AG04450 (cell line): ENCODE measurements at places on chromosomes 5 and 9. TPM values are rescaled to one million over a fixed set of nuclear protein-coding genes. Genes with fewer than 3 reads are reported as not detected.

DNA sequence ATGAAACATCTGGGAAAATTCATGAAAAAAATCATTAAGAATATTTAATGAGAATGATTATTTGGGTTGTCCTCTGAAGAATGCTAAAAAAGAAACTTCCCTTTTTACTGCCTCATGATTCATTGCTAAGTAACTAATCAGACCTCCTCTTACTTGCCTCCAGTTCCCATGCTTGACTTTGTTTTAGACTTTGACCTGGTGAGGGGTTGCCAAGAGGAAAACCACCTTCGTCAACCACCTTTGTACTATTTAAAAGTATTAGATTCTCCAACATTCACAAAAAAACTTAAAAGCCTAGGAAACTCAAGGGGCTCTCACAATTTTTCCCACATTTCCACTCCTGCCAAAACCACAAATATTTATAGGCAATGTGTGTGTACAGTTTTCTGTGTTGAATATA lies 115.2 kb upstream of the ST8SIA4 start:
- no peak for DNase-seq

DNA sequence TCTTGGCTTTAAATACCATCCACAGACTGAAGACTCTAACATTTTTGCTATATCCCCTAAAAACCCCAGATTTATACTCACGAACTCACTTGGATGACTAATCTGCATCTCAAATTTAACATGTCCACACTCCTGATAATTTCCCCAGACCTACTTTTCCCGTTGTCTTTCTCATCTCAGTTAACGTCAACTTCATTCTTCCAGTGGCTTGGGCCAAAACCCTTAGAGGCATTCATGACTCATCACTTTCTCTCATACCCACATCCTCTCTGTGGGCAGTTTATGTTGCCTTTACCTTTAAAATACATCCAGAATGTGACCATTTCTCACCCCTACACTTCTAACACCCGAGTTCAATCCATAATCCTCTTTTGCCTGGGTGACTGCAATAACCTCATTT lies 96.7 kb downstream of the EDIL3 start:
- peak; percentile 44 for DNase-seq

- no peak for DNase-seq
These were observed 3.1 kb upstream of the HRH2 start for GRCh38 chr5:175654807-175655206.

GRCh38 chr5:33417632-33418031 lies 23.1 kb upstream of the TARS1 start:
- no peak for DNase-seq

DNA sequence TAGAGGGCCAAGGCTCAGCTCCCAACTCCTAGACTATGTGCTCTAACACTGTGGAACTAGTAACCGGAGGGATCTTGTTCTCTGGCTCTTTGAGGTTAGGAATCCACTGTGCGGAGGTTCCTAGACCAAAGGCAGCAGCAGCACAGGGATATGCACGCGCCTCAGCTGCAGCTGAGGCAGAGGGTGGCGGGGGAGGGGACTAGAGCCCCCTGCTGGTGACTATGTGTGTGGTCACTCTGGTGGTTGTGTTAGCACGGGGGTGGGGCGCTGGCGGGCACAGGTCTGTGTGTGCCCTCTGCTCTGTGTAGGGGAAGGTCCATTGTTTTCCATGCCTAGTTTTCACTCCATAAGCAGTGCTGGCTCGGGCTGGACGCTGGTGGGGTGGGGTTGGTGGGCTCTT lies 458.0 kb upstream of the IZUMO3 start:
- no peak for DNase-seq

DNA sequence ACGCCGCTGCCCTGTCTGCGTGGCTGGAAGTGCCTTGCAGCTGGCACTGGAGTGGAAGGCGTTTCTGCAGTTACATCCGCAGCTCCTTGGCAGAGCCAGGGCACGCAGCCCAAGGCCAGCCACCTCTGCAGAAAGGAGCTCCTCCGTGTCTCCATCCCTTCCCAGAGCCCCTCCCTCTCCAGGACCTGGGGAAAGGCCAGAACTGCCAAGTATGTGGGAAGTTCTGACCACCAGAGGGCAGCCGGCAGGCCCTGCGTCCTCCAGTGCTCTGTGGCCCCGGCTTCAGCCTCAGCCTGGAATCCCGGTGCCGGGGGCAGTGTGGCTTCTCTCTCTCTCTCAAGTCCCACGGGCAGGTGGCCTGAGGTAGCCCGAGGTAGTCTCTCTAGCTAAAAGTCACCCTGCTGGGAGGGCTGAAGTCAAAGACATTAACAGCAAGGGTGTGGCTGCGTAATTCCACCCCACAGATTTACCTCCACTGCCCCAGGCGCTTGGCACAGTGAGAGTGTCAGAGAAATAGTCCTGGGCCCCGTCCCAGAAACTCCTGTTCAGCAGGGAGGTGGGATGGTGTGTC lies 101.7 kb upstream of the FCN2 start:
- DNase-seq = no peak

The ZBTB26 gene
- 8.2 and 9.6 TPM in 2 replicates for polyA plus RNA-seq

- no peak for DNase-seq
These were observed 138.4 kb upstream of the DAPK1 start for GRCh38 chr9:87359264-87359663.

DNA sequence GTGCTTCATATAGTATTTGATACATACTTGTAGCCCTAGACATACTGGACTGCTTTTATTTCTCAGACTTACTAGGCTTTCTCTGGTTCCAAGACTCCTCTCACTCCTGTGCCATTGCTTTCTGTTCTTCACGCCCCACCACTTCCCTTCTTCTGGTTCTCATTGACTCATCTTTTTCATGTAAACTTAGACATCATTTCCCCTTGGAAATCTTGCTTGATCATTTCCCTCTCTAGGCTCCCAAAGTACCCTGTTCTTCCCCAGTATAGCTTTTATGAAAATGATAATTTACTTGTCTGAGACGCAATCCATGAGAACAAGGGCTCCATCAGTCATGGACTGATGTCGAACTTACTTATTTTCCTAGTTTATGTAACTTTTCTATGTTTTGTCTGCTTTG lies 83.5 kb downstream of the TLR4 start:
- DNase-seq = no peak

GRCh38 chr5:33227247-33227646 lies 213.5 kb upstream of the TARS1 start:
- no peak for DNase-seq

DNA sequence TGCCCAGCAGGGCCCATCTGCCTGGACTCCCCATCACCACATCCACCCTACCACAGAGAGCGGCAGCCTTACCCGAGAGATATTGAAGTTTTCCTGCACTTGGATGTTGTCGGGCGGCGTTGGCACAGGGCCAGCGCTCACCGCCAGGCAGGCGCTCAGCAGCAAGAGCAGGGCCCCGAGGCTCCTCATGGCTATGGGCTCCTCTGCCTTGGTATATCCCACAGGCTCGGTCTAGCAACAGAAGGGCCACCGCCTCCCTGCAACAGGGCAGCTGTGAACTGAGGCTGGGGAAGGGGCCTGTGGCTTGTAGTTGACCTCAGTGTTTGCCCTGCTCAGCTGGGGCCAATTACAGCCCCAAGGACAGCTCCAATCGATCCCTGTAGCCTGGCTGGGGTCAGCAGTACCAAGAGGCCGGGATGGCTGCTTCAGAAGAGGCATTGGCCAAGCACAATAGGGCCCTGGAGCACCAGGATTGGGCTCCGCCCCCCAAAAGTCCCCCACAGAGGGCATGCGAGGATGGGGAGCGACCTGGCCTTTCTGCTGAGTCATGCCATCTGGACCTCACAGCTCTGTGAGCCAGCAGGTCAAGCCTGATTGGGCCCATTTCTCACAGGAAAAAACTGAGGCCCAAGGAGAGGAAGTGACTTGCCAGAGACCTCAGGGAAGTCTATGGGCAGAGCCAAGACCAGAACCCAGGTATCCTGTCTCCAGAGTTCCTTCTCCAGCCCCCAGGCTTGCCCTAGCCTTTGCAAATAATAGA lies at the start of gene AMBP:
Gene AMBP, minus strand, starts transcription at position 280 of the 760 bp plus-strand sequence. Its CDS starts 91 bp downstream, at position 189.
- no peak for DNase-seq

GRCh38 chr9:133023117-133023890 lies 7.5 kb upstream of the GTF3C5 start:
- DNase-seq = no peak

DNA sequence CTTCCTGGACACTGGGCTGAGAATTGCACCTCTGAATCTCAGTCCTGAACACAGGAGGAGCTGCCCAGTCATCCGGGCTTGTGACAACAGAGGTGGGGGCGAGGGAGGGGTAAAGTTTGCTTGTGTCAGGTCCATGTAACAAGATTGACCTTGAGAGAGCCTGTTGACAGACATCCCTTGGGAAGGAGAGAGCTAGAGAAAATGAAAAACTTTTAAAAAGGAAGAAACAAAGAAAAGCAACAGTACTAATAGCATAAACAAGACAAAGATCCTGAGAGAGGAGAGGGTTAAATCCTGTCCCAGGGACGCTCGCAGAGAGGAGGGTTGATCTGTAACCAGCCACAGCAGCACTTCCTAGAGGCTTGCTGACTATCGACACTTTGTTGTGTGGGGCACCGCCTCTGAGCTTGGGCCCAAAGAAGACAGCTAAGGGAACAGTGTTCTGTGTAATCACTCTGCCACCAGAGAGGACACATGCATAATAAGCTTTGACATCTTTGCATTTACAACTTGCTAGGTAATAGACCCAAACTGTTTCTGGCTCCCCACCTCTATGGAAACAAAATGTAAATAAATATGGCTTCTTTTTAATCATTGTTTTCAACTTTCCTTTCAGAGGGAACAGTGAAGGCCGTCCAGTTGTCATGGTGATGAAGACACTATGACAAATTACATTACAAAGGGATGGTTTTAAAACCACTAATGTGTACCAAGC lies 363.7 kb downstream of the CSNK1G3 start:
- DNase-seq = no peak

- no peak for DNase-seq
These were observed 557.6 kb downstream of the PRR16 start for GRCh38 chr5:121021681-121022080.

DNA sequence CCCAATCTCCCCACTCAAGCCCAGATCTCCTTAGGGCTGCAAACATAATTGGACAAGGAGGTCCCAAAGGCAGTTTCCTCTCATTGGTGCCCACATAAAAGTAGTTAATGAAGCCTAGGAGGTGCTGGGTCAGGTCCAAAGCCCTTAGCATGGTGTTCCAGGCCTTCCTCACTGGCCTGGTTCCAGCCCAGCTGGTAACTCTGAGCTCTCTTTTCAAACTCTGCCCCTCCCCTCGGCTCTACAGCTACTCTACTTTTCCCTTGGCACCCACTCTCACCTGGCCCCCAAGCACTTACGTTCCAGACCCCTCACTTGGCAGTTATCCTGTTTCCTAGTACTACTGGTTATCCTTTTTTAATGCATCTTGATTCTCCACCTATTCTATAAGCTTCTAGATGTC lies 9.9 kb downstream of the SEPTIN8 start:
- DNase-seq = no peak

GRCh38 chr5:989961-990530 lies 18.6 kb upstream of the NKD2 start:
- DNase-seq = no peak

DNA sequence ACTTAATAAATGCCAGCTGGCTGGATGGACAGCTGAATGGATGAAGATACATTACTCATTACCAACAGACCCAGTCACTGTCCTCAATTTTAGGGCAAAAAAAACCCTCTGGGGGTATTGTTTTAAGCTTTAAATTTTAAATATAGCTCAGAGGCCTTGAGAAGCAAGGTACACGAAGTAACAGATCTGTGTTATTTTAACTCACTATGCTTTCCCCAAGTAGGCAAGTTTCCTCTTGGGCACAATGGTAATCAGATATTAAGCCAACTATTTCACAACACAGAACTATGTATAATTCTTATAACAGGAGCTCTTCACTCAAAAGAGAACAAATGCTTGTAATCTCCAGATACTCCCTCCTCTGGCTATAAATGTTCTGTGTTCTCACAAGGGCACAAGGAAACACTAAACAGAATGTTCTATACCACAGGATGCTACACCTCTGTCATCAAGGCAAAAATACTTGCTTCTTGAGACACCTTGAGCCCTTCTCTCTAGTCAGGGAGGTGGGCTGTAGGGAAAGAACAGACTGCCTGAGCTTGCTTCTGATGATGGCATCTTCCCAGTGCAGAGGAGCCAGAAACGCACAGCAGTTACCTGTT lies 443.8 kb downstream of the SPOCK1 start:
- DNase-seq = no peak

GRCh38 chr5:53779541-53779981 lies 219.1 kb downstream of the NDUFS4 start:
- peak; percentile 21 for DNase-seq
